ENCODE measurements at places on chromosomes 2 and 18. TPM values are rescaled to one million over a fixed set of nuclear protein-coding genes. Genes with fewer than 3 reads are reported as not detected.

Gene VWC2L
- total RNA-seq, result not detected

Gene ALPI
- not detected for total RNA-seq

Gene TPO
- total RNA-seq, result 0.22 TPM

Gene CXCR4
- 0.28 TPM for total RNA-seq

Gene FSHR
- not detected for total RNA-seq

Gene GKN1
- total RNA-seq, result 0.83 TPM

Gene MARCO
- total RNA-seq, result 0.08 TPM

Measured in A549 treated with CORT108297 at 1 μM for 4 hours (cell line).